Aorta (tissue), 5 donors: ENCODE measurements at places on chromosomes 5 and 9. TPM values are rescaled to one million over a fixed set of nuclear protein-coding genes. Genes with fewer than 3 reads are reported as not detected.
A peak's percentile ranks its signal among the peaks of the same experiment; 100 is the strongest.

GRCh38 chr5:124745007-124745927 lies 1.2 kb downstream of the ZNF608 start:
- no peak for DNase-seq
- no peaks in the 10 kb centered on the region for H3K36me3 ChIP-seq
- no peaks in the 10 kb centered on the region for H3K4me1 ChIP-seq
- no peaks in the 10 kb centered on the region for H3K27me3 ChIP-seq
- peak overlapping the region; percentile 94 for H3K4me3 ChIP-seq

DNA sequence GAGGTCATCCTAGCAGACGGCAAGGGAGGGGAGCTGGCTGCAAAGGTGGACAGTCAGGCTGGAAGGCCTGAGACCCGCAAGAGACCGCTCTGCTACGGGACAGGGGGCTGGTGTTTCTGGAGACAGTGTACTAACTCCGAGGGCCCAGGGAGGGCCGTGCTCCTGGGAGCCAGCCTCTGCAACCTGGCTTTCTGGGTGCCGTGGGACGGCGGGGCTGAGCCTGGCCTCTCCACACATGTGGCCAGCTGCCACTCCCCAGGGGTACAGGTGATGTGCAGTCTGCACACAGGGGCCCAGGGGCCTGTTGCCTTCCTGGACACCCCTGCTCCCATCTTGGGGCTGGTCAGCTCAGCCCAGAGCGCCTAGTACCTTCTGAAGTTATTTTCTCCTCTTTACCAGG lies 92.2 kb downstream of the MRPL36 start:
- H3K4me3 ChIP-seq: no peak overlapping the region
- no peaks in the 10 kb centered on the region for H3K4me1 ChIP-seq
- no peaks in the 10 kb centered on the region for H3K36me3 ChIP-seq
- no peaks in the 10 kb centered on the region for H3K27me3 ChIP-seq

The PAX5 gene
- 0.81 TPM for total RNA-seq

The TRPM6 gene
- 3.6 TPM for total RNA-seq

The PROB1 gene
- 2.0 TPM for total RNA-seq

GRCh38 chr5:76177978-76178377 lies 94.8 kb downstream of the SV2C start:
- no peaks in the 10 kb centered on the region for H3K36me3 ChIP-seq
- H3K4me1 ChIP-seq: no peaks in the 10 kb centered on the region
- no peak overlapping the region for H3K27ac ChIP-seq
- H3K27me3 ChIP-seq: no peaks in the 10 kb centered on the region

- H3K4me3 ChIP-seq: no peak overlapping the region
- no peak overlapping the region for H3K27ac ChIP-seq
- no peaks in the 10 kb centered on the region for H3K4me1 ChIP-seq
- DNase-seq: no peak
- no peaks in the 10 kb centered on the region for H3K36me3 ChIP-seq
Observed at GRCh38 chr9:119788921-119789320, 419.7 kb upstream of the BRINP1 start.

The CDX1 gene
- total RNA-seq: not detected

The RAB3C gene
- total RNA-seq: 21.7 TPM

The SSNA1 gene
- 30.5 TPM for total RNA-seq

DNA sequence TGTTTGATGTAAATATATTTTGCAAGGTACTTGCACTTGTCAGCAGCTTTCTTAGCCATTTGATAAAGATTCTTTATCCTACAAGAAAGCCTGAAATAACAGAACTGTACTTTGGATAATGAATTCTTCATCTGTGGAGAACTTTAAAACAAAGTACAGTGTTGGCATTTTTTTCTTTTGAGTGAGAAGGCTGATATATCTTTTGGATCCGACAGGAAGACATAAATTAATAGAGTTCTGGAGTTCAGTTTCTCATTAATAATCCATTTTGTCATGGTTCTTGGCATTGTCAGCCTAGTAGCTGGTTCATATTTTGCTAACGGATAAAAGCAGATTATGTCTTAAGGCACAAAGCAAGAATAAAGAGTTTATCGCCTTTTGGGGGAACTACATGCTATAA lies 17.0 kb downstream of the PBX3 start:
- no peak overlapping the region for H3K4me3 ChIP-seq
- H3K27me3 ChIP-seq: no peaks in the 10 kb centered on the region
- no peaks in the 10 kb centered on the region for H3K4me1 ChIP-seq
- DNase-seq: no peak

The MARVELD2 gene
- total RNA-seq: 0.97 TPM

DNA sequence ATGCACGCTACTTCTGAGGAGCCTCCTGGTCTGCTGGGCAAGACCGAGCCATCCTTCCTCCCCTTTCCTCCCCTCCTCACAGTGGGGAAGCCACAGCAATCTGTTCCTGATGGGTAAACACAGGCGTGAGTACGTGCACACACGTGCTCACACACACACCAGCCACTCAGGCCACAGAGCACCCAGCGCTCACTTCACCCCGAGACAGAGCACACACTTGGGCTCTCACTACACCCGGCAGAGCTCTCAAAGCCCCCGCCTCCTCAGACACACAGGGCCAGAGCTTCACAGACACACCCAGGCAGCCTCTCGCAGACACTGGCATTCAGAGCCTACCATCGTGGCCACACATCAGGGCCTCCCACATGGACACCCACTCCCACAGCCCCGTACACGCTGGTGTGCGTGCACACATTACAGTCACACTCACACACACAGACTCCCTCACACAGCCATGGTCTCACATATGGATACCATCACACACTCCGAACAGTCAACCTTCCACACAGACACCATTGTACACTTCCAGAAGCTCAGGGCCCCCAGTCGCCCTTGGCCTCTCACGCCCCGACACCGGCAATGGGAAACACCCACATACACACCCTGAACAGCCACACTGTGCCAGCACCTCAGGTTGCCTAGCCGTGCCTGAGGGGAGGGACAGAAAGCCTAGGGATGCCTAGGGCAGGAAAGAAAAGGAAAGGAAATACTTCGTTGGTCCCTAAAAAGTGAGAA lies 13.5 kb downstream of the CNTFR start:
- no peaks in the 10 kb centered on the region for H3K27me3 ChIP-seq
- DNase-seq: no peak
- H3K27ac ChIP-seq: no peak overlapping the region
- no peak overlapping the region for H3K4me3 ChIP-seq
- no peaks in the 10 kb centered on the region for H3K36me3 ChIP-seq
- H3K4me1 ChIP-seq: no peaks in the 10 kb centered on the region

The ADAMTS16 gene
- total RNA-seq: 0.81 TPM

The PRR16 gene
- 14.2 TPM for total RNA-seq

DNA sequence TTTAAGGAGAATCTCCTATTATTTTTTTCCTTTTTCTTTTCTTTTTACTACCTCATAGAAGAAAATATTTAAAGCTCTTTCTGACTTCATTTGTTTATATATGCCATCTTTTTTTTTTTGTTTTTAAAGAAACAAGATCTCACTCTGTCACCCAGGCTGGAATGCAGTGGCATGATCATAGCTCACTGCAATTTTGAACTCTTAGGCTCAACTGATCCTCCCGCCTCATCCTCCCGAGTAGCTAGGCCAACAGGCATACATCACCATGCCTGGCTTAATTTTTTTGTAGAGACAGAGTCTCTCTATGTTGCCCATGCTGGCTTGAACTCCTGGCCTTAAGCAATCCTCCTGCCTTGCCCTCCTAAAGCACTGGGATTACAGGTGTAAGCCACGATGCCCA lies 59.5 kb downstream of the LNPEP start:
- H3K36me3 ChIP-seq: no peaks in the 10 kb centered on the region
- no peaks in the 10 kb centered on the region for H3K4me1 ChIP-seq
- H3K27ac ChIP-seq: no peak overlapping the region
- H3K4me3 ChIP-seq: no peak overlapping the region
- DNase-seq: no peak
- no peaks in the 10 kb centered on the region for H3K27me3 ChIP-seq

GRCh38 chr5:124740071-124740470 lies 6.4 kb downstream of the ZNF608 start:
- no peaks in the 10 kb centered on the region for H3K4me1 ChIP-seq
- DNase-seq: no peak
- H3K4me3 ChIP-seq: no peak overlapping the region
- no peaks in the 10 kb centered on the region for H3K27me3 ChIP-seq

GRCh38 chr5:72380492-72381274 lies 60.5 kb downstream of the PTCD2 start:
- H3K4me3 ChIP-seq: no peak overlapping the region
- H3K27ac ChIP-seq: no peak overlapping the region
- no peak for DNase-seq
- no peaks in the 10 kb centered on the region for H3K36me3 ChIP-seq
- no peaks in the 10 kb centered on the region for H3K27me3 ChIP-seq
- peaks cover 1% of the 10 kb centered on the region for H3K4me1 ChIP-seq

- H3K4me3 ChIP-seq: no peak overlapping the region
- H3K4me1 ChIP-seq: no peaks in the 10 kb centered on the region
- DNase-seq: no peak
- H3K36me3 ChIP-seq: no peaks in the 10 kb centered on the region
Observed at GRCh38 chr9:20042128-20042711, 253.4 kb upstream of the SLC24A2 start.

DNA sequence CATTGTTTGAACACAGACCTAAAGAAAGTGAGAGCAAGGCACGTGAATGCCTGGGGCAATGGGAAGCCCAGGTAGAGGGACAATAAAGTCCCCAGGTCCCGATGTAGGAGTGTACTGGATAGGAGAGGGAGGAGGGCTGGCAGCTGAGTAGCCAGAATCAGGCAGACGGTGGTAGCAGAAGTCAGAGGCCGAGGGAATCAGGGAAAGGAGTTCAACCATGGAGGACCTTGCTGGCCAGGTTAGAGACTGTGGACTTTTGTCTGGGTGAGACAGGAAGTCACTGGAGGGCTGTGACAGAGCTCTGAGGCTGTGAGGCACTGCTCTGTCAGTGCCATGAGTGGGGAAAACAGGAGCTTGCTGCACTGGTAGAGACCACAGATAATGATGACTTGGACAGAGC lies 248.2 kb downstream of the EFNA5 start:
- no peaks in the 10 kb centered on the region for H3K27me3 ChIP-seq
- H3K36me3 ChIP-seq: no peaks in the 10 kb centered on the region
- no peak overlapping the region for H3K27ac ChIP-seq
- no peak overlapping the region for H3K4me3 ChIP-seq
- peaks cover 2% of the 10 kb centered on the region for H3K4me1 ChIP-seq

DNA sequence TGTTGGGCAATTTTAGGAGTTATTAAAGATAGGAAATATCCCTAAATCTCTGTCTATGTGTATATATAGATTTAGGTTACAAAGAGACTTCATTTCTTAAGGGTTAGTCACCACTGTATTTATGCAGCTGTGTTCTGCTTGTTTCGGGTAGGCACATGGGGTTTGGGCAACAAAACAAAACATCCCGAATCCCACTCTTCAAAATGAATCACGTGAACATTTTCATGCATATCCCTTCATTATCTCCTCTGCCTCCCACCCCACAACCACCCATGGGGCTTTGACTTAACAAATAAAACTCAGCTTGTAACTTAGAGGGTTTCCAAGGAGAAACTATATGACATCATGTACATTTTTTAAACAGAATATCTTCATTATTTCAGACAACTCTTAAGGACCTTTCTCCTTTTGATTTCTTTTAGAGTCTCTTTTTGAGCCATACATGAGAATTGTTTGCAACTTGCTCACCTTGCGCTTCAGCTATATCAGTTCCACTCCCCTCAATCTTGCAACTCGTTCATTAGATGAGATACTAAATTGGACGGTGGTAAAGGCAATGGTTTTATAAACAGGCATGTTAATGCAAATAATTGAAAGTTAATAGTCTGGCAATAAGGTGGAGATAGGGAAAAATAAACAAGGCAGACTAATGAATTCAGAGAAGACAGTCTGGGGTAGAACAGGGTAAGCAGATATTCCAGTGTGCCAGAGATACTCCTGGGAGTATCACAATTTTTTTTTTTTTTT lies 136.7 kb downstream of the CD180 start:
- DNase-seq: no peak
- H3K27me3 ChIP-seq: no peaks in the 10 kb centered on the region
- H3K4me3 ChIP-seq: no peak overlapping the region
- H3K4me1 ChIP-seq: no peaks in the 10 kb centered on the region
- no peaks in the 10 kb centered on the region for H3K36me3 ChIP-seq
- no peak overlapping the region for H3K27ac ChIP-seq
